Mesothelial cell of epicardium (in vitro differentiated cells): ENCODE measurements at places on chromosomes 1 and 21. TPM values are rescaled to one million over a fixed set of nuclear protein-coding genes. Genes with fewer than 3 reads are reported as not detected.

Gene ZNF362
- 112 to 114 TPM (median 113 TPM) in 3 replicates for total RNA-seq

Gene PRR9
- not detected in 3 replicates for total RNA-seq

Gene CDA
- total RNA-seq: 0.64 to 1.5 TPM (median 0.94 TPM) in 3 replicates

Gene DMBX1
- not detected in 3 replicates for total RNA-seq

Gene MTMR11
- 35.1 to 39.3 TPM (median 37.4 TPM) in 3 replicates for total RNA-seq

Gene CFAP74
- 0.16 to 0.42 TPM (median 0.18 TPM) in 3 replicates for total RNA-seq

Gene DNAH14
- 82.3 to 84.7 TPM (median 82.9 TPM) in 3 replicates for total RNA-seq

Gene CYYR1
- total RNA-seq: 19.3 to 20.8 TPM (median 20.2 TPM) in 3 replicates

Gene CD101
- total RNA-seq: 3.7 to 5.6 TPM (median 4.1 TPM) in 3 replicates

Gene DIO1
- total RNA-seq: not detected in 3 replicates

Gene HOOK1
- total RNA-seq: 57.2 to 73.7 TPM (median 67.6 TPM) in 3 replicates

Gene S100A3
- not detected in 3 replicates for total RNA-seq

Gene FLG
- total RNA-seq: not detected in 3 replicates

Gene RPTN
- not detected in 3 replicates for total RNA-seq

GRCh38 chr1:25517476-25518394, 25.7 kb upstream of the LDLRAP1 start:
- DNase-seq: no peak

GRCh38 chr1:157154940-157155514, 16.8 kb upstream of the ETV3 start:
- no peak for DNase-seq

GRCh38 chr1:184387069-184387475, 243 bp downstream of the C1orf21 start:
- no peak for DNase-seq

DNA sequence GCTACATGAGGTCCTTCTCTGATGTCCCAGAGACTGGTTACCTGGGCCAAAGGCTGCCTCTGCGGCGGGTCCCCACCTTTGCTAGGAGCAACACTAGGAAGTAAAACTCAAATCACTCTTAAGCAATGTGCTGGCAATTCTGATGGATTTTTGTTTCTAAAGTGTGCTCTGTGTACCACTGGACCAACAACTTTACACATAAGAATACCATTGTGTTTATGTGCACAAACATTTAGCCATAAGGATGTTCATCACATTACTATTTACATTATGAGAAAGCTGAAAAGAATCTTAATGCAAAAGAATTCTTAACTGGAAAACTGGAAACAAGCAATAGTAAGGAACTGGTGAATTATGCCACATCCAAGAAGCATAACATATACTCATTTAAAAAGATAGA, 38.6 kb downstream of the SSBP3 start:
- DNase-seq: no peak

- DNase-seq: no peak
Measured at GRCh38 chr1:175409938-175410337, 217.4 kb upstream of the KIAA0040 start.

- DNase-seq: no peak
Measured at GRCh38 chr21:42026082-42026435, 15.9 kb upstream of the ZBTB21 start.

DNA sequence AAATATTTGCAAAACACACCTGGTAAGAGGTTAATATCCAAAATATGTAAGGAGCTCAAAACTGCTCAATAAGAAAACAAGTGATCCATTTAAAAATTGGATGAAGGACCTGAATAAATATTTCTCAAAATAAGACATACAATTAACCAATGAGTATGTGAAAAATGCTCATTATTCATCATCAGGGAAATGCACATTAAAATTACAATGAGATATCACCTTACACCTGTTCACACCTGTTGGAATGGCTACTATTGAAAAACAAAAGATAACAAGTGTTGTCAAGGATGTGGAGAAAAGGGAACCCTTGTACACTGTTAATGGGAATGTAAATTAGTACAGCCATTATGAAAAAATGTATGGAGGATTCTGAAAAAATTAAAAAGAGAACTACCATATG, 136.0 kb upstream of the GREM2 start:
- no peak for DNase-seq

DNA sequence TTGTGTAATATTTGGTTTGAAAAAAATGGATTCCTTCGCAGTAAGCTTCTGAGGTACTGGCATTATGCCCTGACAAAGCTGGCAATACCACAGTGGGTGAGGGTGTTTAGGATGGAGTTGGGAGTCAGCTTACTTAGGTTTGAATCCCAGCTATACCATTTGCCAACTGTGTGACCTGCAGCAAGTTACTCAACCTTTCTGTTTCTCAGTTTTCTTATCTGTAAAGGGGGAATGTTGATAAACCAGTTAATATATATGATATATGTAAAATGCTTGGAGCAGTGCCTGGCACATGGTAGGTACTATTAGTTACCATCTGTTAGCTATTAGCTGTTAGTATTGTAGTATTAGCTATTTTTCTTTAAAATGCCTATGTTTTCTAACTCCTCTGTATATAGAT, 4.9 kb upstream of the HDGF start:
- DNase-seq: no peak

DNA sequence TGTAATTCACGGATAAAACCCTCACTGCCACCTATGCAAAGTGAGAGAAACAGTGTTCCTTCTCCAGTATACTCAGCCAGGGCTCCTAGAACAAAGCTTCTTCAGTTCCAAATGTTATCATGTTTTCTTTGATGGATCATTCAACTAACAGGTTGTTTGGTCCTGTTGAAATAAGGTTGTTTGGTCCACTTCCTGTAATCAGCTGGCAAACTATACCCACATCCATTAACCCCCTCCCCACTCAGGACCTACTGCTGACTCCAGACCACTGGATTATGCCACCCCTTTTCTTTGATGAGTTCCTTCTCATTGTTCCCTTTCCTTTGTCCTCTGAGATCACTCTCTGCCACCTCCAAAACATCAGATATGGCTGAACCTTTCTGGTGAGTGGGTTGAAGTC, 267.7 kb upstream of the USP25 start:
- DNase-seq: no peak

- no peak for DNase-seq
Measured at GRCh38 chr1:210448297-210448892, 119.7 kb downstream of the HHAT start.

DNA sequence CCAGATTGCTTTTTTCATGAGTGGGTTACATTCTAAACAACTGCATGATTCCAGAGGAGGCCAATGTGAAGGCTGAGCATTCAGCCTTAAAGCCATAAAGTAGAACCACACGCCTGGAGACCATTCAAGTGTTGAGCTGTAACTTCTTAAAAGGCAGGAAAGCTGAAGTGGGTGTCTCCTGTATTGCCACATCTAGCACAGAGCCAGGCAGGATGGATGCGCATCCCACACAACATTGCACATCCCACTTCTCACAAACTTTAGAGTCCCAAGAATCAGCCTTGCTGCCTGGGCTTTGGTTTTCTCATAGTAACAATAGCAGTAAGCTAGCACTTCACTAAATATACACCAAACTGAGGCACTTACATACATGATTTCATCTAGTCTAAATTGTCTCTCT, 151.7 kb downstream of the DAB1 start:
- DNase-seq: no peak

DNA sequence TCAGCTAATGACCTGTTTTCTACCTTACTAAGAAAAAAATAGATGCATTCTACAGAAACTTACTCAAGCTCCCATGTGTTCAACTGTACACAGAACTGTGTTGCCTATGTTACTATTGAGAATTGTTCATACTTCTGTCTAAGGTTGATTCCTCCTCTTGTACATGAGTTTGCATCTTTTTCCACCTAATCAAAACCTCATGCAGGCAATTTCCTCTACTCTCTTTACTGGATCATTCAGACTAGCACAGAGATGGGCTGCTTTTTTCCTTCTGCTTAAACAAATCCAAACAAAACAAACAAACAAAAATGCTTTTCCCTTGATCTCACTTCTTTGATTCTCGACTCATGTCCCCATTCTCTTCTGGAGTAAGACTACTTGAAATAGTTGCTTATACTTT, 58.8 kb upstream of the PTGFR start:
- no peak for DNase-seq

- DNase-seq: no peak
Measured at GRCh38 chr1:56526571-56527174, 52.7 kb downstream of the PLPP3 start.

DNA sequence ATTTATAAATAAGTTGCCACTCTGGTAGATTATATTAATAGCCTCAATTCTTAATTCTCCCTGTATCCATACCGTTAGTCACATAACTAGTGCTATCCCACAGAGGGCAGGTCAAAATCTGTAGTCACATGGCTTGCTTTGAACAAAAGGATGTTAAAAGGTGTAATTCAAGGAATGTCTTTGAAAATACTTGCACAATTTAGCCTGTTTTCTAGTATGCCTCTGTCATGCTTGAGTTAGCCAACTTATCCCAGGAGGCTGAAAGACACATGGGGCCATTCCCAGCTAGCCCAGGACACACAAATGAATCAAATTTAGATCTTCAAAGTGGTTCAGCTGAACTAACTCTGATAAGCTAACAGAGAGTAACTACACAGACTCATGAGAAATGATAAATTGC, 758.5 kb upstream of the NEGR1 start:
- no peak for DNase-seq

DNA sequence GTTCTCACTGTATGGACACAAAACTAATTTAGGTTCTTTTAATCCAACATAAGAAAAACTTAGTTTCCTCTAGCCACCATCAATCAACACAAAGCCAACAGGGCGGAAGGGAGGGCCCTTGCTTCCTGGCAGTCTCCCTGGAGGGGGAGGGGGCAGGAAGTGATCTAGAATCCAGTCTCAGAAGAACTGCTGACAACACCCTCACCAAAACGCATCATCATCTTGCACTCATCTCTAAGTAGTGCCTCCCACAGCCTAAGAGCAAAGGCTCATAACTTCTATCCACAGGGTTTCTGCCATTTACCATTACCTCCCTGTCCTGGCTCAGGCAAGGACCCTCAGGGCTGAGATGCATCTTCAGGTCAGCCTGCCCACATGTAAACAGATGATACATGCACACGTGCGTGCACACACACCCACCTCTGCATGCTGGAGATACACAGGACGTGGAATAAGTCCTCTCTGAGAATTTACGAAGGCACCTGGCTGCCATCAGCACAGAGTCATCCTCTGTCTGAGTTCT, 20.5 kb downstream of the HIVEP3 start:
- no peak for DNase-seq

DNA sequence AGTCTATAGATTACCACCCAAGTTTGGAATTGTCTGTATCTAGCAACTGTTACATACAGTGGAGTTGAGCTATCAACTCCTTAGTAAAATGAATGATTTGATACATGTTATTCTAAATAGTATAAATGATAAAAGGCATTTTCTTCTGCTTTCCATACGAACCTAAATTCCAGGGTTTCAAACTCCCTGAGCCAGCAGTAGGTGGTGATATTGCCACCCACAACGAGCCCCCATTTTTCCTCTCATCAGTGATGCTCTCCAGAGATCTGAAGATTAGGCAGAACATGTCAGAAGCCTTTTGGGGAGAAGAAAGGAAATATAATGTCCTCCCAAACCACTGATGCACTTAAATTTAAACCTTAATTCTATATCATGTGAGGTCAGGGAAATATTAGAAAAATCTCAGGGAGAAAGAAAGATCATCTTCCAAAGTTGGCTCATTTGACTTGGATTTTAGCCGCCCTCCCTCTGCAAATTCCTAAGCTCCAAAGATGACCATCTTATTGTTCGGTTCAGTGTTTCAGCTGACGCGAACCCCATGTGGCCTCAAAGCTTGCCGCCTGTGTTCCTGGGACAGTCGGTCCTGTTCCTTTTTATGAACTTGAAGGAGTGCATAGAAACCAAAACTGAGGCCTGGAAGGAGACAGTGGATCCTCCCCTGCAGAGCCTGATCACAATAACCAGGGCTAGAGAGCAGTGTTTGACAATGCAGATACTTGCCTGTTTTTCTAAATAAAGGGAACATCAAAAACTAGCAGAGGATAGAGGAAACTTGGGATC, 2.3 kb downstream of the EVA1C start:
- DNase-seq: no peak

GRCh38 chr1:99818063-99818699, 32.0 kb upstream of the AGL start:
- DNase-seq: no peak

GRCh38 chr1:20921285-20921684, 134.2 kb upstream of the HP1BP3 start:
- DNase-seq: no peak

GRCh38 chr21:43370091-43370658, 56.8 kb downstream of the SIK1 start:
- no peak for DNase-seq

DNA sequence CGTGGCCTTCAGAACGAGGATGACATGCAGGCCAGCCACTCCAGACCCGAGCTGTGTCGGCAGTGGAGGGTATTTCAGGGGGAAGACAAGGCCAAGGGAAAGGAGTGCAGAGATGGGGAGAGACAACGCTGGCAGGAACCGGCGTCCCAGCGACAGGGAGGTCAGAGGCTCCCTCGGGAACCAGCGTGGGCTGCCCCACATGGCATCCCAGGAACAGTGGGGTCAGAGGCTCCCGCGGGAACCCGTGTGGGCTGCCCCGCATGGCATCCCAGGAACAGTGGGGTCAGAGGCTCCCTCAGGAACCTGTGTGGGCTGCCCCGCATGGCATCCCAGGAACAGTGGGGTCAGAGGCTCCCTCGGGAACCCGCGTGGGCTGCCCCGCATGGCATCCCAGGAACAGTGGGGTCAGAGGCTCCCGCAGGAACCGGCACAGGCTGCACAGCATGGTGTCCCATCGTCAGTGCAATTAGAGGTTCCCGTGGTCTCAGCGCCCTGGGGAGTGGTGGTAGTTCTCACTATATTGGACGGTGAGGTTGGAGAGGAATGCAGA, 43.0 kb downstream of the SLC19A1 start:
- DNase-seq: no peak
